ENCODE measurements at places on chromosomes 2 and 18.

DNA sequence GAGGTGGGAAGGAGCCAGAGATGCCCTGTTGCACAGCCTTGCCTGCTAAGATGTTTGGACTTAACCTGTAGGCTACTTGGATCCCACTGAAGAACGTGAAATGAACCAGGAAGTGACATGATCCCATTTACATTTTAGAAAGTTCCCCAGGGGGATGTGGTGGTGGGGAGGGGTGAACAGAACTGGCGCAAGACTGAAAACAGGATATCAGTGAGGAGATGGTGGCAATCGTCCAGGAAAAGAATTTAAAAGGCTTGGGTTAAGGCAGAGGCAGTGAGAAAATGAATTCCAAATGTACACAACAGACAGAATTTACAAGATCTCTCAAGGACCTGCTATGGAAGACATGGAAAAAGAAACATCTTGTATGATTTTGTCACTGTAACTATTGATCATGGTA is 42.3 kb downstream of the SULT1C2 start:
- no peak for DNase-seq
- H3K27ac ChIP-seq: no peak overlapping the region
- H3K4me3 ChIP-seq: no peak overlapping the region
- no peaks in the 10 kb centered on the region for H3K27me3 ChIP-seq
- no peaks in the 10 kb centered on the region for H3K4me1 ChIP-seq

GRCh38 chr2:172480301-172481218 is 53.2 kb downstream of the ITGA6 start:
- no peaks in the 10 kb centered on the region for H3K27me3 ChIP-seq
- peaks cover 76% of the 10 kb centered on the region for H3K36me3 ChIP-seq
- no peak overlapping the region for H3K4me3 ChIP-seq
- H3K4me1 ChIP-seq: peaks cover 15% of the 10 kb centered on the region

DNA sequence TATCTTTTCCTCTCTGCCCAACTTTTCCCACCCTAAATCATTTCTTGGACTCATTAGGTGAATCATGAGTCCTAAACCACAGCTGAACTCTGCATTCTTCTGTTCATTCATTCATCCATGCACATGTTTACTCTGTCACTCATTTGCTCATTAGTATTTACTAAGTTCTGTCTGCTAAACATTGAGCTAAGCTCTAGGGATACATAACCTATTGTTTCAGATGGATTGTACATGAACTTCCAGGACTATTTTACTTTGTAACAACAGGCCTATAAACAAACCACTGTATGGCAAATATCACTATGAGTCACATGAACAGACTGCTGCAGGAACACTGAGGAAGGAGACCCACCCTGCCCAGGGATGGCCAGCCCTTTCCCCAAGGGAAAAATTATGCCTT is 14.6 kb upstream of the DYNC2LI1 start:
- H3K27ac ChIP-seq: no peak overlapping the region
- no peaks in the 10 kb centered on the region for H3K27me3 ChIP-seq
- H3K36me3 ChIP-seq: no peaks in the 10 kb centered on the region

GRCh38 chr2:191746346-191747169 is 68.6 kb downstream of the NABP1 start:
- DNase-seq: no peak
- H3K27ac ChIP-seq: no peak overlapping the region
- no peaks in the 10 kb centered on the region for H3K36me3 ChIP-seq
- no peak overlapping the region for H3K4me3 ChIP-seq
- H3K27me3 ChIP-seq: peaks cover 6% of the 10 kb centered on the region

DNA sequence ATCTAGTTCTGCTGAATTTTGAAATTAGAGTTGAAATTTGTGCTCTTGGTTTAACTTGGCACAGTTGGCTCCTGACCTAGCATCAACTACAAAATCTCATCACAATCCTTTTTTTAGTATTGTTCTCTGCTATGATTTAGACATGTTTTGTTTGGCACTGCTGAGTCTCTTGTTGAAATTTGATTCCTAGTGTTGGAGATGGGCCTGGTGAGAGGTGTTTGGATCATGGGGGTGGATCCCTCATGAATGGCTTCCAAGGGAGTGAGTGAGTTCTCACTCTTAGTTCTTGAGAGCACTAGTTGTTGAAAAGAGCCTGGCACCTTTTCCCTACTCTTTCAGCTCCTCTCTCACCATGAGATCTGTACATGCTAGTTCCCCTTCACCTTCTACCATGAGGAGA is 605.6 kb upstream of the SLC39A10 start:
- H3K4me3 ChIP-seq: no peak overlapping the region
- no peak overlapping the region for H3K27ac ChIP-seq
- H3K27me3 ChIP-seq: no peaks in the 10 kb centered on the region
- H3K36me3 ChIP-seq: no peaks in the 10 kb centered on the region
- no peaks in the 10 kb centered on the region for H3K4me1 ChIP-seq

Data from CD4-positive, alpha-beta T cell (primary cell).